ENCODE measurements at places on chromosomes 12 and 14.

DNA sequence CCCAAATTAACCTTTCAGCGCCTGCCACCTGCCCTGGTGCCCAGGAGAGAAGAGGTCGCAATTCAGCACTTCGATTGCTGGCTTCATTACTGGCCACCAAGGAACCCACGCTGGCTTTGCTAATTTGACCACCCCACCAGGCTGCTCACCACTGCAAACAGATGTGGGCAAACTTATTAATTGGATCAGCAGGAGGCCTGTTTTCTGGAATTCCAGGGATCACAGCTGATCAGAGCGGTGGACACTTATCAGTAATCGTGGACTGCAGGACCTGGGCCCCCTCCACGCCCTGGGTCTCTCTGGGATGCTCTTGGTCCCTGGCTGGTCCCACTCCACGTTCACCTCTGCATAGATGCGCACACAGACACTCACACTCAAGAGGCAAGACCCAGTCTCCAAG, 27.8 kb downstream of the BEGAIN start:
- DNase-seq: no peak

DNA sequence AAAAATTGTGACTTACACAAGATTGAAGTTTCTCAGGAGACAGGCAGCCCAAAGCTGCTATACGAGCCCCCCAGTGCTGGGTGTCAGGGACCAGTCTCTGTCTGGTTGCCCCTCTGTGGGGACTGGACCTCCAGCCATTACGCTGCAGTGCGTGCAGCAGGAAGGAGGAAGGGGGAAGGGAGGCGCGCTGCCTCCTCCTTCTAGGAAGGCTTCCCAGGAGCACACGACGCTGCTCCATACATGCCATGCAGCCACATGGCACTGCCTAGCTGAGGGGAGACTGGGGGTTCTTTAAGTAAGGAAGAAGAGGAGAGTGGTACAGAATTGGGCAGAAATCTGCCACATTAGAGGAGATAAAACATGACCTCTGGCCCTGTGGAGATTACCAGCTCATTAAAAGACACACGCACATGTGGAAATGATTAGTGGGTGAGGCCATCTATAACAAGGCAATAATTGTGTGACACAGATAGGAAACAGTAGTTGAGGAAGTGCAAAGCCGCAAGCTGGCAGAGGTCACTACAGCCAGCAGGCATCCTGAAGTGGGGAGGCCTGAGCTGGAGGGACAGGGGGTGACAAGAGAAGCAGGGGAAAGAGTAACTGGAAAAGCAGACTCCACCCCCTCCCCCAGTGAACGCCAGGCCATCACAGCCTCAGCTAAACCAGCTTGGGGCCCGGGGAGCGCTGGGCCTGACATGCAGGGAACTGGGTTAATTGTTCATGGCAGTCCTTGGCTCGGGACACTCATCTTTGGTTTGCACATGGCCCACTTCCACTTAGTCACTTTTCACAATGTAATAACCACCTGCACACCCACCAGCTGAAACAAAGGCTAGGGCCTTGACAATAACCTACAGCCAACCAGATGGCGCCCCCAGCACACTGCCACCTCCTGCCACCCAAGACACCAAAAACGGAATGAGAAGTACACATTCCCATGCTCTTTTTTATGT, 39.6 kb downstream of the CCDC88C start:
- DNase-seq: peak; percentile 57

GRCh38 chr12:122862872-122863701, 27.8 kb downstream of the HIP1R start:
- DNase-seq: no peak

DNA sequence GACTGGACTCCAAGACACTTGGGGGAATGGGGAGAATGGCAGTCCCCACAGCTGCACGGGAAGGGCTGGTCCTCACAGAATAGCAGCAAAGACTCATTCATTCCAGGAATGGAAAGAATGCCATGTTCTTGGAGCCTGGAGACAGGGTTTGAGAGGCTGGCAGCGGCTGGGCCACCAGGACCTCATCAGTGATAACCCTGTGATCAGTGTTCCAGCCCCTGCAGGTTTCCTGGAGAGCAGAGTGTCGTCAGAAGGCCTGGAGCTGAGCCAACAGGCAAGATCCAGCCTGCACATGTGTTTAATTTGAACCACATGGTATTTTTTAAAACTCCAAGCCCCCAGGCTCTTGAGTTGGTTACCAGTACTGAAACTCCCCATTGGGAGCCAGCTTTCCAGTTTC, 11.3 kb downstream of the BDKRB1 start:
- DNase-seq: no peak

GRCh38 chr12:118571730-118572129, 195.4 kb downstream of the SUDS3 start:
- DNase-seq: no peak

DNA sequence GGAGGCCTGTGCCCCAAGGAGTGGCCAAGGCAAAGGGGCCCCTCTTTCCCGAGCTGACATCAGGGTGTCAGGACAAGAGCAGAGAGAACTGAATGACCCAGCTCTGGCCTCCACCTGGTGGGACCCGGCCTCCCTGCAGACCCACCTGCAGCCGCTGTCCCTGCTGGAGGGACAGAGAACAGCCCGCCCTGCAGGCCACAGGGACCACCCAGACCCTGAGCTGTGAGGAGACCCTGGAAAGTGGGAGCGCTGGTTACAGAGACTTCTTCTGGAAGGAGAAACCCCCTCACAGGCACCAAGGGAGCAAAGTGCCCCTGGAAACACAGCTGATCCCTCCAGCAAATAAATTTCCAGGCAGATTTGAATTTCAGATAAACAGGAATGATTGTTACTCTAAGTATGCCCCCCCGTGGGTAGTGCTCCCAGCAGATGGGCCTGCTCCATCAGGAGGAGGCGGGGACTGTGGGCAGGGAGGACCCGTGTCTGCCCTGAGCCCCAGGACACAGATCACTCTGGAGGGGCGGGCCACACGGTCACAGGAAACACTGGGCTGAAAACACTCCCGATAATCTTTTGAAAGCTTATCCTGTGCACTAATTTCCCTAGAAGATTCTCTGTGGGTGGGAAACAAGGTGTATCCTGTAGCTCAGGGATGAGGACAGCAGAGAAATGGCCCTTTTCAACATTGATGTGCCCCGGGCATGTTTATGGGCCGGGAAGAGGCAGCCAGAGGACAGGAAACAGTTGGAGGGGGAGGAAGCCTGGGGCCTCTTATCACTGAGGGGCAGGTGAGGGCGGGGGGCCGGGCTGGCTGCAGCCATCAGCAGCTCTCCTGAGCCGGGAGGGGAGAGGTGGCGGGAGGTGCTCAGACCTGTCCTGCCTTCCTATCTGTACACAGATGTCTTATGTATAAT, 276.0 kb downstream of the ADGRD1 start:
- DNase-seq: no peak

- no peak for DNase-seq
These were observed 19.8 kb upstream of the TUBA1A start for GRCh38 chr12:49208676-49209075.

DNA sequence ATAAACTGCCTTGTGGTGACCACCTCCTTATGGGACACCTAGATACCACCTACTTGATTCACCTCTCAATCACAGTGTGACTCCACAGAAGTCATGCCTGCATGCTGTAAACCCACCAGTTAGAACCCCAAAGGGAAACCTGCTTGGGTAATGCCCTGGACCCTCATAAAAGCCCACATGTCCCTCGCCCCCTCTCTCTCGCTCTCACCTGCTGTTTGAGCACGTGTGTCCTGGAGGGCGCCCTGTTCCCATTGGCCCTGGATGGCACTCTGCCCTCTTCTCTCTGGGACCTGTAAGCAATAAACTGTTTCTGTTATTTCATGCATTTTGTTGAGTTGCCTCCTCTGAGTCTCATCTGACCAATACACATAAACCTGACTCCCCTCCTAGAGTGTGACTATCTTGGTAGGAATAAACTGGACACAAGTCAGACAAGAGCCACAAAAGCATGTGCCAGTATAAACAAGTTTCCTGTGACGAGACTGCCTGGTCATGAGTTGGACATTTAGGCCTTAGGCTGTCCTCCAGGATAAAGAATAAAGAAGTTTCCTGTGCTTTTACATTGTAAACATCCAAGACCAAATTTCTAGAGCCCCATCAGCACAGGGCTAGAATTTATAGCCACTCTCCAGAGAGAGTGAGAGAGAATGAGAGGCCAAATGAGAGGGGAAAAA, 8.6 kb downstream of the IFI27L2 start:
- DNase-seq: no peak

- no peak for DNase-seq
These were observed 50.0 kb upstream of the USP44 start for GRCh38 chr12:95601091-95601961.

DNA sequence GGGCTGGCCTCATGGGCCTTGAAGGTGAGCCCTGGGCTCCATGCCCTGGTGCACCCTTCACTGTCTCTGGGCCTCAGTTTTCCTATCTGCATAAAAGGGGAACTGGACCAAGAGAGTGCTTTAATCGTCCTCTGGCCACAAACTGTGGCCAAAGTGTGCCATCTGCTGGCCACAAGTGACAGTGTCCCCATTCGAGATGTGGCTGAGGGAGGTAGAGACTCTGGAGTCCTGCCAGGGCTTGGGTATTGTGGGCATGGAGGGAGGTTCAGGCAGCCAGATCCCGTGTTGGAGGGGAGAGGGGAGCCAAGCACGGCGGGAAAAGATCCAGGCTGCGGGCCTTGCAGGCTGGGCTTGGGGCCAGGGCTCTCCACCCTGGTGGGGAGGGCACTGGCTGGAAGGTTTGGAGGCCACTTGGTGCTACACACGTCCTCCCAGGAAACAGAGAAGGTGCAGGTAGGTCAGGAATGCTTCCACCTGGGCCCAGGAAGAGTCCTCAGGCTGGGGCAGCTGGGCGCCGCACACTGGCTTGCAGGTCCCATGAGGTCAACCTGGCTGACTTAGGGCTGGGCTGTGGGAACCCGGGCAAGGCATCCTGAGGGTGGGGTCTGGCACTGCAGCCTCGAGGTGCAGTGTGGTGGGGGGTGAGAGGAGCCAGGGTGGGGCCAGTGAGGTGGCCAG, 7.3 kb upstream of the KIF26A start:
- no peak for DNase-seq

DNA sequence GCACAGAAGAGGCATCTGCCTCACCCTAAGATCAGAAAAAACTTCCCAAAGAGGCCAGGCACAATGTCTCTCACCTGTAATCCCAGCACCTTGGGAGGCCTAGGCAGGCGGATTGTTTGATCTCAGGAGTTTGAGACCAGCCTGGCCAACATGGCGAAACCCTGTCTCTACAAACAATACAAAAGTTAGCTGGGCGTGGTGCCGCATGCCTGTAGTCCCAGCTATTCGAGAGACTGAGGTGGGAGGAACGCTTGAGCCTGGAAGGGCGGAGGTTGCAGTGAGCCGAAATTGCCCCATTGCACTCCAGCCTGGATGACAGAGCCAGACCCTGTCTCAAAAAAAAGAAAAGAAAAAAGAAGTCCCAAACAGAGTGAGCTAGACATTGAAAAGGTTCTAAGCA, 4.5 kb downstream of the ZBTB1 start:
- no peak for DNase-seq

GRCh38 chr14:63726499-63726898, 1.4 kb downstream of the SGPP1 start:
- no peak for DNase-seq

DNA sequence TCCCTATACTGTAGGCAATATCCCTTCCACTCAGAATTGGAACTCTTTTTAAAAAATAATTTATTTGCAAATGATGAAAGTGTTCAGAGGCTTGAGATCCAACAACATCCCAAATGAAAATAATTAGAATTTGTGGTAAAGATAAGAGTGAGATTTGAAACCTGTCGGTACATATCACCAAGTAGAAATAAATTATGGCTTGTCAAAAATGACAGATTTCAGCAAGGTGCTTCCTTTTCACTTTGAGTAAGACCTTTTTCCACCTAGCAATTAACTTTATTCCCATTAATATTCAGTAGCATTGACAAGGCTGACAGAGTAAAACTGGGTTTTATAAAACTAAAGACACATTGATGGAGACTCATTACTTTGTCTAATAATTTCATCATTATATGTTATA, 107.7 kb upstream of the PRKD1 start:
- no peak for DNase-seq

DNA sequence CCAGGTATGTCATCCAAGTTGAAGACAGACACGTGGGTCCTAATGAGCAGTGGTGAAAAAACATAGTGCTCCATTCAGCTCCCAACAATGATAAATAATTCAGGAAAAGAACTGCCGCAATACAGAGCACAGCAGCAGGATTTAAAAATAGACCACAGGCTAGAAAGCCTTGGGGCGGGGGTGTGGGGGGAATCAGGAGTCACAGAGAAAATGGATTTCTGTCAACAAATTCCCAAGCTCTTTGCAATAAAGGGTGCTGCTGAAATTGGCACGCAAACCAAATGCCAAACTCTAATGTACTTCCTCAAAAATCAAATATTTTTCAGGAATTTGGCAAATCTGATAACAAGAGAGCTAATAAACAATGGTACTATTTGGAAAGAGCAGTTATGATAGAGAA, 58.6 kb downstream of the R3HDM2 start:
- DNase-seq: no peak

GRCh38 chr14:104450811-104451401, 128.7 kb upstream of the C14orf180 start:
- DNase-seq: no peak

GRCh38 chr14:51880835-51881580, 20.6 kb downstream of the GNG2 start:
- no peak for DNase-seq

DNA sequence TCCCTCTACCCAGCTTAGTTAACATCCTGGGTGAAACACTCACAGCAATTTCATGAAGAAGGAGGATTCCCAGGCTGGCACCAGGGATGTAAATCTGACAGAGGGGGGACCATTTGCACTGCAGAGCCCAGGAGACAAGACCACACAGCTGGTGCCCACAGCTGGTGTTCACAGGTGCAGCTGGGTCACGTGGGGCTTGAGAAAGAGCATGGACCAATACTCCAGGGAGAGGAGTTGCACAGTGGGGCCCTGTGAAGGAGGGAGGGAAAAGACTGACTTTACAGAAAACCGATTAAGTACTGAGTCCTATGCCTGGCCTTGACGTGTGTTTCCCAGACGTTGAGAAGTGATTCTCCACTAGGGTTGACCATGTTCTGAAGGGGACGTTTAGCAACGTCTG, 1316.7 kb upstream of the TMEM132C start:
- DNase-seq: no peak

GRCh38 chr14:89279649-89280232, 137.3 kb downstream of the FOXN3 start:
- DNase-seq: no peak

DNA sequence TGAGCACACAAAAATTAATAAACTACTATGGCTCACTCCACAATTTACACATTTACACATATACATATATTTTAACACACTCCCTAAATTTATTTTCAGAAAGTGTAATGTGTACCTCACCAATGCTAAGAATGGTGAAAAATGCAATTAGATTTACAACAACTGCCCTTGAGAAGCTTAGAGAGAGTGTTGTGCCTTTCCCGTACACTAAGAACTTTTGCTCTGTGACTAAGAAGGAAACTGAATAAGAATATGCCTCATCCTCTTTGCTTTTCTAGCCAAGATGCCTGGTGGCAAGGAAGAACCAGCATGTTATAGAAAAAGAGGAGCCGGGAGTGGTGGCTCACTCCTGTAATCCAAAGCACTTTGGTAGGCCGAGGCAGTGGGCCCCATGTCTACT, 62.3 kb downstream of the SINHCAF start:
- DNase-seq: no peak

- DNase-seq: no peak
These were observed 50.5 kb downstream of the B4GALNT3 start for GRCh38 chr12:510071-510825.

- no peak for DNase-seq
These were observed 67.1 kb upstream of the SLC38A4 start for GRCh38 chr12:46892887-46893286.
